ENCODE measurements at places on chromosomes 1 and 21.

- DNase-seq: no peak
Observed at GRCh38 chr21:14526836-14527695, 19.0 kb downstream of the SAMSN1 start.

GRCh38 chr1:177001556-177001955 is 163.0 kb downstream of the ASTN1 start:
- DNase-seq: no peak

DNA sequence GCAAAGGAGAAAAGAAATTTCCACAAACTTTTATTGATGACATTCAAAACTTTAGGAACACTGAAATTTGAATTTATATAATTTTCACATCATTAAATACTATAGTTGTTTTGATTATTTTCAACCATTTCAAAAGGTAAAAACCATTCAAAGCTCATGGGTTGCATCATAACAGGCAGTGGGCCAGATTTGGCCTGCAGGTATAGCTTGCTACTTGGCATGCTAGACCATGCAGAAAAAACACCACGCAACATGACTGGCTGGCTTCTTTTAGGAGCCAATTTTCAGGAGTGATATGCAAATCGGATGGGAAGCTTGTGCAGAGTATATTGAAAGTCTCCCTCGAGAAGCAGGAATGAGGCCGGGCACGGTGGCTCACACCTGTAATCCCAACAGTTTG is 144.8 kb downstream of the GLUL start:
- no peak for DNase-seq

DNA sequence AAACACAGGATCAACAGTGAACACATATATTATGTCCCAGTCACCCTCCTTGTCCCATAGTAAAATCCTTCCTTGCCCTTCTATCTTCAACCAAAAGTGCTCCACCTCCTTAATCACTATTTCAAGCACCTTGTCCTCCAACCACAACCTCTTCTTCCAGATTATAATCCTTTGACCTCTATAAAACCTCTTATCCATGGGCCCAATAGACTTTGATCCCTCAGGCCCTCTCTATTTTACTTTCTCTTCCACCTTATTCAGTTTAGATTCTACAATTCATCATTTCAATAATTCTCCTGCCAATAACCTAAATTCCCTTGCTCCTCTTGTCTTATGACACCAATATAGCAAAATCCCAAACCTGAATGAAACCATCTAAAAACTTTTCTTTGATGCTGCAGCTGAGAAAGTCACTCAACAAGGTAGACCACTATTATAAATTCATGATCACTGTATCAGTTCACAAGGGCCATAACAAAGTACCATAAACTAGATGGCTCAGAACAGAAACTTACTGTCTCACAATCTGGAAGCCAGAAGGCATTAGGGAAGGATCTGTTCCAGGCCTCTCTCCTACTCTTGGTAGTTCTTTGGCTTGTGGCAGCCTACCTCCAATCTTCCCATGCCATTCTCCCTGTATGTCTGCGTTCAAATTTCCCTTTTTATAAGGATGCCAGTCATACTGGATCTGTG is 24.8 kb downstream of the EPS15 start:
- DNase-seq: no peak

DNA sequence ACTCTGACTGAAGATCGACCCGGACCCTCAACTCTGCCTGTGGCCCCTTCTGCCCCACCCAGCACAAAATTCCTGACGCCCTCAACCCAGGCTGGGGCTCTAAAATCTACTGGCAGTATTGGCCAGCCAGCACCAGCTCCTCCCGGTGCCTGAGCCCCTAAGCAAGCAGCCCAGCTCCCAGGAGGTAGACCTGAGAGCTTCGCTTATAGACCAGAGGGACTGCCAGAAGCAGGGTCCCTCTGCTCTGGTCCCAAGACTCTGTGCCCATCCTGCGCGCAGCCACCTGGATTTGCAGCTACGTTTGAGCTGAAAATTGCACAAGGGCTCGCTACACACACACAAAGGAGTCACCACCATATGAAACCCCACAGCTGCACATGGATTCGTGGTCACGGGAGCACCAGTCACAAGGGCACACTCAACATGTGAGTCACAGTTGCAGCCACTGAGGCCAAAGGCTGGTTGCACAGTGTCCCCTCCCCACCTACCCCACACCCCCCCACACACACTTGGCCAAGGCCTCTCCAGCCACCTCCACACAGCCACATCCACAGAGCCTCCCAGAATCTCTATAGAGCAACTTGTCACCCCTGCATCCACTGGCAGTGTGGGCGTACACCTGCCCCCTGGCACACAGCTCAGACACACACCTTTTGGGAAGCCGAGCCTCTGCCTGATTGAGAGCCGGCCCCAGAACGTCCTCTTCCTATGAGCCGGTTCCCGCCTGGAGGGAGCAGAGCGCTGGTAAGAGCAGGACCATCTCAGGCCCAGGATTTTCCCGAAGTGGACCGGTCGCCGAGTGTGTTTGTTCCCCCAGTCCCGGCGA is 1.1 kb upstream of the DMBX1 start:
- DNase-seq: no peak

GRCh38 chr1:9561429-9561828 is 22.2 kb downstream of the SLC25A33 start:
- DNase-seq: no peak

DNA sequence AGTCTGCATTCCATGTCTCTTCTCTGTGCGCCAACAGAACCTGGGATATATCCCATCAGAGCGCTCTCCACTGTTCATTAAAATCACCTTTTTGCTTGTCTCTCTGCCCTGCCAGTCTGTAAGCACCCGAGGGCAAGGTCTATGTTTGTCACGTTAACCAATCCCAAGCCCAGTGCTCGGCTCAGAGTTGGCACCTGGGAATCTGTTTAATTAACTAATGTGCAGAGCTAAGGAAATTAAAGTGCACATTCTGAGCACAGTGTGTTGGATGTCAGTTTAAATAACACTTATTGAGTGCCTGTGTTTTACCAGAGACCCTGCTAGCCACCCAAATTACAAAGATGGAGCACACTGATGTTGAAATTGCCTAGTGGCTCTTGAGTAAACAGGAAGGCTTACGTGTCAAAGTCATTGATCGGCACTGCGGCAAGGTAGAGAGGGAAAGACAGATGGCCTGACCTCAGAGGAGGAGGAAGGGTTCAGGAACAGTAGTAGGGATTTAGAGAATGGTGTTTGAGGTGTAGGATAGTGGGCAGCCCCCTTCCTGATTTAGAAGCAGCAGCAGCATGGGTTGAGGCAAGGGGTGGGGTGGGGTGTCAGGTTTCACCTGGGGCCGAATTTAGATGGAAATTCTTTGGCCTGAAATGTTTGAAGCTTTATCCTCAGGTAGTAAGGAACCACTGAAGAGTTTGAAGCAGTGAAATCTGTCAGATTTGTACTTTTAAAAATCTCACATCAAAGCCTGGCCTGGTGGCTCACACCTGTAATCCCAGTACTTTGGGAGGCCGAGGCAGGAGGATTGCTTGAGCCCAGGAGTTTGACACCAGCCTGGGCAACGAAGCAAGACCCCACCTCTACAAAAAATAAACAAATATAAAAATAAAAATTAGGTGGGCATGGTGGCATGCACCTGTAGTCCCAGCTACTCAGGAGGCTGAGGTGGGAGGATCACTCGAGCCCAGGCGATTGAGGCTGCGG is 7.7 kb downstream of the ARMH1 start:
- no peak for DNase-seq

GRCh38 chr1:32538887-32539583 is at the start of gene ZBTB8A:
Gene ZBTB8A (plus strand): TSS chr1:32539427. CDS start chr1:32592932, 53,505 bp downstream.
- DNase-seq: peak; percentile 34

GRCh38 chr1:19425646-19426239 is 59.6 kb downstream of the CAPZB start:
- no peak for DNase-seq

Measured in NCI-H748 treated with DMSO at 0.1 percent for 48 hours (cell line).